ENCODE measurements at places on chromosomes 7 and 10. TPM values are rescaled to one million over a fixed set of nuclear protein-coding genes. Genes with fewer than 3 reads are reported as not detected.

DNA sequence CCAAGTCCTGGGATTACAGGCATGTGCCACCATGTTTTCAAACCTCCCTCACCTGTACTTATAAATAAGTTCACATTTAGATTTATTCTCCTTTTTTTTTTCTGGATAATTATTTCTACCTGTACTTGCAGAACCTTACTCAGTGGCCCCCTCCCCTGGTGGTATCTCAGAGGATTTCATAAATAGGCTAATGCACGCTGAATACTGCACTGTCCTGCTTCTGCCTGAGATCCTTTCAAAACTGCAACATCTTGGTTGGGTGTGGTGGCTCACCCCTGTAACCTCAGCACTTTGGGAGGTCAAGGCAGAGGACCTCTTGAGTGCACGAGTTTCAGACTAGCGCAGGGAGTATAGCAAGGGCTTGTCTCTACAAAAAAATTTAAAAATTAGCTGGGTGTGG lies 4.6 kb upstream of the BLVRA start:
- peaks cover 27% of the 10 kb centered on the region for H3K27me3 ChIP-seq
- DNase-seq = no peak
- no peak overlapping the region for H3K27ac ChIP-seq
- H3K36me3 ChIP-seq = no peaks in the 10 kb centered on the region

- H3K36me3 ChIP-seq = no peaks in the 10 kb centered on the region
- DNase-seq = no peak
- peaks cover 29% of the 10 kb centered on the region for H3K4me1 ChIP-seq
- no peaks in the 10 kb centered on the region for H3K27me3 ChIP-seq
Observed at GRCh38 chr7:69776611-69777010, 178.3 kb downstream of the AUTS2 start.

DNA sequence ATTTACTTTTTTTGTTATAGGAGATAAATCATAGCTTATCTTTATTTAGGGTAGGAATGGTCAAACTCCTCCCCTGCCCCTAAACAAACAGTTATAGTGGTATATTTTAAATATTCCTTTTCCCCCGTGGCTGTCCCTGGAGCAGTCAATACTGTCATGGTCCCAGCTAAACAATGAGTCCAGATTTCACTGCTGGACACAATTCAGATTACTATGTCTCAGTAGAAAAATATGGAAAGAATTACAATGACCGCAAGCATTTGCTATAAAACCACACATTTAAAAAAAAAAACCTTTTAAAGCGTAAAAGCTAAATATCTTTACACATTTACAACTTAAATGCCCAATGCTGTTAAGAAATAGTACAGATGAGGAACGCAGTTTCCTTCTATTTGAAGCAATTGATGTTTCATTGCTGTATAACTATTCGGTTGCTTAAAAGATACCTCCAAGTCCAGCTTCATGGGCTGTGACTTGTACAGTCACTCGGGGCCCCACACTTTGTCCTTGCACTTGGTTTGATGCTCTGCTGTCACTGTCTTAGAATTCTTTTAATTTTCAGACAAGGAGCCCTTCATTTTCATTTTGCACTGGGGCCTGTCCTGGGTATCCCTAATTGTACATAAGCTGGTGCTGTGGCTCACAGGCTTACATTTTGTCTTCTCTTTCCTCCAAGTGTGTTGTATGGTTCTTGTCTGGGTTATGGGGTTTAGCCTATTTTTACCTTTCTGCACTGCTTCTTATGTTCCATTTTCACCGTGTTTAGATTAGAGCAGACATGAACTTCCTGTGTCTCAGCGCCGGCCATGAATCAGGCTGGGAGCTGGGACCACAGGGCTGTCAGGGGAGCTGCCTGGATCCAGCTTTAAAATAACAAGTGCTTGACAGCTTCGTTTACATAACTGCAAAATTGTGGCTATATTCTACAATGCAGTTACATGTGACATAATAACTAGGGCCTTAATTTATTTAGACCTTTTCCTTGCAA lies 530.2 kb upstream of the FZD8 start:
- peaks cover 14% of the 10 kb centered on the region for H3K4me1 ChIP-seq
- H3K36me3 ChIP-seq = no peaks in the 10 kb centered on the region
- no peak overlapping the region for H3K27ac ChIP-seq
- no peak overlapping the region for H3K4me3 ChIP-seq
- no peaks in the 10 kb centered on the region for H3K27me3 ChIP-seq
- DNase-seq = no peak

DNA sequence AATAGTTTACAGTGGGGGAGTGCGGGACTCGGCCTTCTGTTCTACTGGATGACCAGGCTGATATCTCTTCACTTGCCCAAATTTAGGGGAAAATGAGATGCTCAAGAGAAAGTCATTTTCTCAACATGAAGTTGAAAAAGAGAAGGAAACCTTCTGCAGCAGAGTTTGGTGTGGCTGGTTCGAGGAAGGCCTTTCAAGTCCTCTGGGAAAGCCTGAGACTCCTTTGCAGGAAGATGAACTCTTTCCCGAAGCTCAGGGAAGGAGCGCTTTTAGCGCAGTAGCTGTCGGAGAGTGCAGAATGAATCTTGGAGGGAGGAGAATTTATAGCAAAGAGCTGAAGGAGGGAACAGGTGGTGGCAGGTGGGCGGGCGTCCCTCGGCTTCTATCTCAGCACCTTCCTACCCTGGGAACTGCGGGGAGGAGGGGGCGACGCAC lies at the start of gene ATOH7:
TSS of gene ATOH7 (minus strand) at position 297 of the 435 bp plus-strand sequence. CDS start 436 bp downstream, outside the sequence.
- H3K4me1 ChIP-seq = peaks cover 17% of the 10 kb centered on the region
- peaks cover 23% of the 10 kb centered on the region for H3K27me3 ChIP-seq
- DNase-seq = no peak
- H3K36me3 ChIP-seq = no peaks in the 10 kb centered on the region

DNA sequence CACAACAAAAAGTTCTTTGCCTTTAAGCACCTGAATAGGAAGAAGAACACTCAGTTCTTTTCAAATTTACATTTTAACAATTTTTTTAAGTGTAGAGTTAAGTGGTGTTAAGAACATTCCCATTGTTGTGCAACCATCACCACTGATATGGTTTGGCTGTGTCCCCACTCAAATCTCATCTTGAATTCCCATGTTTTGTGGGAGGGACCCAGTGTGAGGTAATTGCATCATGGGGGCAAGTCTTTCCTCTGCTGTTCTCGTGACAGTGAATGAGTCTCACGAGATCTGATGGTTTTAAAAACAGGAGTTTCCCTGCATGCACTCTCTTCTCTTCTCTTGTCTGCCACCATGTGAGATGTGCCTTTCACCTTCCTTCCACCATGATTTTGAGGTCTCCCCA lies 155.7 kb downstream of the PLXNA4 start:
- H3K36me3 ChIP-seq = no peaks in the 10 kb centered on the region
- DNase-seq = no peak
- H3K27me3 ChIP-seq = no peaks in the 10 kb centered on the region

- H3K27me3 ChIP-seq = peaks cover 3% of the 10 kb centered on the region
- no peak for DNase-seq
- H3K36me3 ChIP-seq = peaks cover 9% of the 10 kb centered on the region
- peak overlapping the region; percentile 51 for H3K27ac ChIP-seq
Observed at GRCh38 chr7:105691082-105691679, 109.9 kb upstream of the EFCAB10 start.

GRCh38 chr10:69124563-69125268 lies 738 bp downstream of the VPS26A start:
- H3K36me3 ChIP-seq = no peaks in the 10 kb centered on the region
- peak overlapping the region; percentile 98 for H3K27ac ChIP-seq
- H3K4me1 ChIP-seq = peaks cover 24% of the 10 kb centered on the region
- DNase-seq = peak; percentile 12
- H3K4me3 ChIP-seq = peak overlapping the region; percentile 99

The AQP1 gene
- 0.48 TPM for total RNA-seq

The ITPRID1 gene
- total RNA-seq = not detected

The AKR1B1 gene
- total RNA-seq = 202 TPM

The NRG3 gene
- total RNA-seq = 3.4 TPM

The PLA2G12B gene
- not detected for total RNA-seq

The EN2 gene
- total RNA-seq = 7.2 TPM

The CPN1 gene
- not detected for total RNA-seq

The SYCE1 gene
- total RNA-seq = not detected
